Panc1 (cell line): ENCODE measurements at places on chromosomes 4 and X.
A peak's percentile ranks its signal among the peaks of the same experiment; 100 is the strongest.

DNA sequence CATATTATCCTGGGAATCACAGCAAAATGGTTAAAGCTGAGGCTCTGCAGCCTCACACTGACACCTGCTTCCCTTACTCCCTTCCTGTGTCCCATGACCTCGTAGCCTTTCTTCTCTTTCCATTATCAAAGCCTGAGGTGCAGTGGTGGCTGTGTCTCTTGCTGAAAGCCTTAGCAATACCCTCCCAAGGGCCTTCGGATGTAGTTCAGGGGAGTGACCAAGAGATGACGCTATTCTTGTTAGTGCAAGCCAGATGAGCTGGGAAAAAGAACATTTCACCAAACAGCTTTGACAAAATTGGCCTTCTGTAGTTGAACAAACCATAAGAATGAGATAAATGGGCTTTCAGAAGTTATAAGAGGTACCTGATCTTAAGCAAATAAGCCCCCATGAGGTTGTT, 31.6 kb downstream of the SMIM10L2A start:
- no peak for DNase-seq

- DNase-seq, result no peak
Measured at GRCh38 chr4:113077575-113077974, 28.1 kb downstream of the ANK2 start.

- no peak for DNase-seq
Measured at GRCh38 chrX:46298821-46299220, 246.4 kb downstream of the ZNF674 start.

DNA sequence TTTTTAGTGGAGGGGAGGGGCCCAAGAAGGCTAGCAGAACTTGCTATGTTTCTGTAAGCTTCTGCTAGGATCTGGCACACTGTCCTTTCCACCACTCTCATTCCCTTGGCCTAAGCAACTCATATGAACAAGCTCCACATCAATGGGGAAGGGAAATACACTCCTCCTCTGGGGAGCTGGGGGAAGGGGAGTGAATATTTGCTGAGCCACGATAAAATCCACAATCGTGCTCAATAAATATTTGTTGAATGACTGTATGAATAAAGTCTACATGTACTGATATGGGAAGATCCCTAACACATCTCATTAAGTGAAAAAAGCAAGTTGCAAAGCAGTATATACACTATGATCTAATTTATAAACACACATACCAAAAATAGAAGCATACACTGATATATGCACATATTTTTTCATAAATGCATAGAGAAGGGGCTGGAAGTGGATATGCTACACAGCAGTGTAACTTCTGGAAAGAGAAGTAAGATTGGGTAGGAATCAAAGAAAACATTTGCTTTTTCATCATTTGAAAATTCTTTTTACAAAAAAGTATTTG, 95.8 kb upstream of the EFHC2 start:
- DNase-seq, result no peak

DNA sequence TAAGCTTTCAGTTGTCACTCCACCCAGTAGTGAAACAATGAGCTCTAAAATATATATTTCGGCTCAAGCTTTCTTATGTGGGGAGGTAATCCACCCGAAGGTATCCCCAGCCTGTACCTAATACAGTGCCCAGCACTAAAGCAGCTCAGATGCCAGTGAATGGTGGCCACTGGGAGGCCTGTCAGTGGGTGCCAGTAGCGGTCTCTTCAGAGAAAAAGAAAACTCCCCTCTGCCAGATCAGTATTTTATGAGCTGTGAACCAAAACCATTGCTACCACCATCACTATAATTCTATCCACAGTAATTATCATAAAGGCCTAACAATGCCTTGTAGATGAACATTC, 835 bp upstream of the NFKB1 start:
- no peak for DNase-seq

- no peak for DNase-seq
Measured at GRCh38 chr4:153151535-153152455, 52.4 kb upstream of the TRIM2 start.

DNA sequence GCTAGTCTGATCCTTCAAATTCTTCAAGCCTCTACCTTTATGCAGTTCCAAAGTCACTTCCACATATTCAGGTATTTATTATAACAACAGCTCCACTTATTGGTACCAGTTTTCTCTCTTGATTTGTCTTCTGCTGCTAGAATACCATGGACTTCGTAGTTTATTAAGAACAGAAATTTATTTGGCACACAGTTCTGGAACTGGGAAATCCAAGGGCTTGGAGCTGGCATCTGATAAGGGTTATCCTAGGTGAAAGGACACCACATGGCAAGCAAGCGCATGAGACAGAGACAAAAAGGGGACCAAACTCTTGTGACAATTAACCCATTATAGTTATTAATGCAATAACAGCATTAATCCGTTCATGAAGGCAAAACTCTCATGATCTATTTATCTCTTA, 600.5 kb upstream of the ATOH1 start:
- DNase-seq, result no peak

DNA sequence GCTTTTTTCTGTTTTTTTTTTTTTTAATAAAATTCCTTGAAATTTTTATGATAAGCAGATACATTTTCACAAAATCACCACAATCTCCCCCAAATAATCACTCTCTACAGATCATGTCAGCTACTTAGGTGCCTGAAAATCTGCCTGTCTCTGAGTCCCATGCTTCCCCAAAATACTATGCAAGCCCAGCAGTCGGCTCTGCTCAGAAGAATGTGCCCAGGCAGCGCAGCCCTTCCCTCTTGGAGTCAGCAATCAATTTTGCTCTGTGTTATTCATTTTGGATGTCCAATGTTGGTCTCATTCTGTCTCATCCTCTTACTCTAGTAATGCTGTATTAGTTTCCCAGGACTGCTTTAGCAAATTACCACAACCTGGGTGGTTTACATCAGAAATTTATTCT, 24.9 kb upstream of the C1QTNF7 start:
- no peak for DNase-seq

- DNase-seq, result no peak
Measured at GRCh38 chrX:6857749-6858148, 289.8 kb upstream of the STS start.

- no peak for DNase-seq
Measured at GRCh38 chr4:105191621-105192210, 45.0 kb downstream of the TET2 start.

DNA sequence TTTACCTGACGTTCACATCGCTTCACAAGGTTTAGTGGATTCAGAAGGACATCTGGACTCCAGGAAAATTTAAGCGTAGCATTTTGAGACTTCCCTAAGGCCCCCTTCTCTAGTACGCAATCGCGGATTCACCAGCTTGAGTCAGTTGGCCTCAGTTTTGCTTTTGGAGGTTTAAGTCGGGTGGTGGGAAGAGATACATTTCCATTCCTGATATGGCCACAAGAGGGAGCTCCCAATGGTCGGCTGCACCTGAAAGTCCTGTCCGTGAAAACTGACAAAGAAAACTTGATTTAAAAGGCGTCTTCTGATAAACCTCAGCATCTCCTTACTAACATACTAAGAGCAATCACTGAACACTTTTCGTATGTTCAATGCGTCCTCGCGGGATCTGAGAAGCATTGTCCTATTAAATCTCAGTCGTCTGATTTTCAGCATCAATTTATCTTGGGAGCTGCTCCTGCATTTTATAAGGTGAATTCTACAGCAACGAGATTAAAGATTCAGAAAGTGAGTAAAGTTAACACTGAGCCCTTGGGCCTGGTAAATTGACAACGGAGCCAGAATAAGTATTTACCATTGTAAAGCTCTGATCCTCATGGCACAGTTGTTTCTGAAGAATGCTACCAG, 50.6 kb downstream of the LGI2 start:
- peak; percentile 33 for DNase-seq

GRCh38 chr4:82705928-82706300, 92.7 kb downstream of the SCD5 start:
- DNase-seq, result no peak

- DNase-seq, result no peak
Measured at GRCh38 chr4:159778298-159778697, 675.4 kb downstream of the RAPGEF2 start.

- no peak for DNase-seq
Measured at GRCh38 chr4:60485276-60485675, 714.9 kb upstream of the ADGRL3 start.

- DNase-seq, result no peak
Measured at GRCh38 chr4:7461230-7461629, 26.5 kb upstream of the PSAPL1 start.

- no peak for DNase-seq
Measured at GRCh38 chrX:30997411-30997810, 74.4 kb downstream of the FTHL17 start.

- no peak for DNase-seq
Measured at GRCh38 chrX:68570598-68570997, 71.7 kb downstream of the YIPF6 start.

- DNase-seq, result no peak
Measured at GRCh38 chr4:48490680-48491513, 845 bp downstream of the ZAR1 start.

DNA sequence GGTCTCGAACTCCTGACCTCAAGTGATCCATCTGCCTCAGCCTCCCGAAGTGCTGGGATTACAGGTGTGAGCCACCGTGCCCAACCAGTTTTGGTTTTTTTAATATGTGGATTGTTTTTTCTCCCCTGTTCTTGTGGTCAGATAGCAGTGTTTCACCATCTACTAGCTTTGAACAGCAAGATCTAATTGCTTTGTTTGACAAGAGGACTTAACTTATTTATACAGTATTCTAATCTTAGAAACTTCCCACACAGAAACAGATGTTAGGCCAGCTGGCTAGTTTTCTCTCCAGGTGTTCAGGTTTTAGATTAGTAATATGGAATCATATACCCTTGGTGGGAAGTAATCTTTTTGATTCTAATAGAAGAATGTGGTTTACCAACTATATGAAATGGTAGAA, 12.9 kb downstream of the ING2 start:
- no peak for DNase-seq

GRCh38 chrX:39162322-39162735, 361.1 kb downstream of the MID1IP1 start:
- DNase-seq, result no peak

GRCh38 chr4:173468314-173468713, 61.7 kb downstream of the HAND2 start:
- no peak for DNase-seq

DNA sequence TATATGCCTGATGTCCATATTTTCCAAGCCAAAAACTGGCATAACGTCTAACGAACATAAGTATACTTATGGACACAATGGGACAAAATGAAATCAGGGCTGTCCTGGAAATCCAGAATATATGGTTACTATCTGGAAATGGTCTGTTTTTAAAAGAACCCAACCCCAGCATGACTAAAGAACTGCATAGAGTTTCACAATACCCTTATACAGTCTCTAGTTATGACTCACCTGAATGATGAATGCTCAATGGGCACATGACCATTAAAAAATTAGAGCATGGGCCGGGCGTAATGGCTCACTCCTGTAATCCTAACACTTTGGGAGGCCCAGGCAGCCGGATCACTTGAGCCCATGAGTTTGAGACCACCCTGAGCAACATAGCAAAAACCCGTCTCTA, 31.8 kb downstream of the AMMECR1 start:
- no peak for DNase-seq

DNA sequence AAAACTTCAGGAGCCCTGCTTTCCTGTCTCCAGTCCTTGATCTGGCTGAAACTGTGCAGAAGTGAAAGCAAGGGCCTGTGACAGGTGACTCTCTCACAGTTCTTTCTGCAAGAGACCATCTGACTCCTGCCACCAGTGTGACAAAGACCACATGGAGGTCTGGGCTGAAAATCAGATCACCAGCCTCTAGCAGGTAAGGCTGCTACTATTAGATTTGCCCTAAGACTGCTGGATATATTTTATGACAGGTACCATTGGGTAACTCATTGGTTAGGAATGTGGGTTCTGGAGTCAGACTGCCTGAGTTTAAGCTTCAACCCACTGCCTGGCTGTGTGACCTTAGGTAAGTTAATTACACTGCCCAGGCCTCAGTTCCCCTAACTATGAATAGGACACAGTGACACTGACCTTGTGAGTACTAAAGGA, 163.3 kb upstream of the SLC7A11 start:
- DNase-seq, result no peak

DNA sequence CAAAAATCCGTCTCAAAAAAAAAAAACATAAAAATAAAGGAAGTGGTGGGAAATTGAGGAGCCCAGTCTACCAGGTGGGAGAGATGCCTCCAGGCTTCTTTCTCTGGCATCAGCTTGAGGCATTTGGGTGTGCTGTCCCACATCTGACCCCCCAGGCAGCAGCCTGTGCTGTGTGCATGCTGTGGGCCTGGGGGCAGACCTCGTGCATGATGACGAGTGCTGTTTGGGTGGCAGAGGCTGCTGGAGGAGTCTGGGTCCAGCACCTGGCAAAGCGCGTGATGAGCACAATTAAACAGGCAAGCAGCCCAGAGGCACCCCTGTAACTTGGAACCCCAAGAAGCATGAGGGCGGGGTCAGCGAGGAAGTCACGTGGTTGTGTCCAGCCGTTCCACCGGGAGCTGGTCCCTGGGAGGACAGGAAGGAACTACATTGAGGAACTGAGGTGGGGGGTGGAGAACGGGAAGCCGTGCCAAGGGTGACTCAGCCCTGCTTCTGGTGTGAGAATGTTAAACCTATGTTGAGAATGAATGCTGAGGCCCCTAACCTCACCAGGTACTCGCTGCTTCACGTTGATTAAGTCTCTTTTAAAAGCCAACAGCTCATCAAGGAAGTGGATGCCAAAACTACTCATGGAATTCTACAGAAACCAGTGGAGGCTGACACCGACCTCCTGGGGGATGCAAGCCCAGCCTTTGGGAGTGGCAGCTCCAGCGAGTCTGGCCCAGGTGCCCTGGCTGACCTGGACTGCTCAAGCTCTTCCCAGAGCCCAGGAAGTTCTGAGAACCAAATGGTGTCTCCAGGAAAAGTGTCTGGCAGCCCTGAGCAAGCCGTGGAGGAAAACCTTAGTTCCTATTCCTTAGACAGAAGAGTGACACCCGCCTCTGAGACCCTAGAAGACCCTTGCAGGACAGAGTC, 6.1 kb downstream of the TACC3 start:
- DNase-seq, result no peak

DNA sequence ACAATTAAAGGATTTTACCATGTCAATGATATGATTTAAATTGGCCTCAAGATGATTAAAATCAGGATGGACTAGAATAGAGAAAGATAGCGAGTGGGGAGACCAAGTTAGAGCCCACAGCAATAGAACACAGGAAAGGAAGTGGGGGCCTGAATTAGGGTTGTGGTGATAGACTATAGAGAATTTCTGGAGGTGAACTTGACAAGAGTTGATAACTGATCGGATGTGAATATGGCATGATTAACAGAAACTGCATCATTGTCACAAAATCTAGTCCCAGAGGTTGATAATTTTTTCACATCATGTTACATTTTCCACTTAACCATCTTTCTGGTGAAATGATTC, 26.3 kb upstream of the TRPC3 start:
- no peak for DNase-seq
